HFFc6 (cell line): ENCODE measurements at places on chromosomes 3 and 15. TPM values are rescaled to one million over a fixed set of nuclear protein-coding genes. Genes with fewer than 3 reads are reported as not detected.

Gene FEZF2
- total RNA-seq = not detected in 3 replicates

Gene ALDH1L1
- not detected in 3 replicates for total RNA-seq

Gene C15orf62
- 0.12 to 0.14 TPM in 2 of 3 replicates, not detected in the other for total RNA-seq

Gene ARRDC4
- total RNA-seq = 23.7 to 57.9 TPM (median 47.5 TPM) in 3 replicates

Gene IL17RE
- total RNA-seq = 0.74 to 0.83 TPM (median 0.80 TPM) in 3 replicates

Gene FHIT
- 0.33 TPM in 1 of 3 replicates, not detected in the others for total RNA-seq

Gene AEN
- total RNA-seq = 66.1 to 71.1 TPM (median 67.2 TPM) in 3 replicates

Gene MYD88
- 22.6 to 29.1 TPM (median 27.6 TPM) in 3 replicates for total RNA-seq

Gene EIF2A
- 71.7 to 82.4 TPM (median 79.3 TPM) in 3 replicates for total RNA-seq

Gene CKMT1B
- total RNA-seq = not detected in 3 replicates

Gene ADCY5
- total RNA-seq = 0.12 to 0.48 TPM (median 0.27 TPM) in 3 replicates

Gene POC1A
- total RNA-seq = 13.1 to 20.8 TPM (median 19.9 TPM) in 3 replicates

Gene SCN11A
- not detected in 3 replicates for total RNA-seq

Gene MST1
- 4.0 to 7.5 TPM (median 7.3 TPM) in 3 replicates for total RNA-seq

Gene SQOR
- total RNA-seq = 25.4 to 40.0 TPM (median 28.0 TPM) in 3 replicates

Gene FBN1
- 584 to 746 TPM (median 732 TPM) in 3 replicates for total RNA-seq

Gene HIGD2B
- total RNA-seq = not detected in 3 replicates

Gene NTRK3
- total RNA-seq = 0.05 TPM in 1 of 3 replicates, not detected in the others

Gene TRH
- total RNA-seq = not detected in 2 replicates

Gene REC114
- not detected in 3 replicates for total RNA-seq

Gene STRC
- total RNA-seq = not detected in 3 replicates

Gene PXK
- 15.2 to 21.6 TPM (median 16.3 TPM) in 3 replicates for total RNA-seq

Gene LIPH
- total RNA-seq = 0.10 to 1.5 TPM (median 0.63 TPM) in 3 replicates

Gene ADAMTS7
- 0.39 to 0.65 TPM (median 0.56 TPM) in 3 replicates for total RNA-seq

Gene SPTBN5
- 0.30 to 0.36 TPM (median 0.33 TPM) in 3 replicates for total RNA-seq

Gene DALRD3
- 22.6 and 25.3 TPM in 2 replicates for total RNA-seq

Gene B3GNT5
- not detected in 3 replicates for total RNA-seq

Gene PSMD6
- total RNA-seq = 96.5 to 114 TPM (median 101 TPM) in 3 replicates

Gene ARL8B
- total RNA-seq = 51.5 to 55.3 TPM (median 51.8 TPM) in 3 replicates

Gene XCR1
- not detected in 2 replicates for total RNA-seq

Gene CFAP92
- total RNA-seq = not detected in 3 replicates

Gene KIAA1143
- total RNA-seq = 32.1 to 36.7 TPM (median 33.3 TPM) in 3 replicates

Gene U2SURP
- 53.8 to 70.1 TPM (median 66.9 TPM) in 3 replicates for total RNA-seq

Gene AP4E1
- 15.6 to 16.8 TPM (median 15.8 TPM) in 3 replicates for total RNA-seq

Gene CIB2
- total RNA-seq = 0.78 to 1.6 TPM (median 1.3 TPM) in 3 replicates

Gene PRSS50
- total RNA-seq = not detected in 3 replicates

Gene SLC6A20
- not detected in 2 replicates for total RNA-seq

Gene COMMD2
- 28.4 to 32.8 TPM (median 31.9 TPM) in 3 replicates for total RNA-seq

Gene SLC38A3
- 0.24 TPM in 1 of 3 replicates, not detected in the others for total RNA-seq

Gene CCDC13
- total RNA-seq = 0.17 TPM in 1 of 3 replicates, not detected in the others

Gene PRR20G
- not detected in 3 replicates for total RNA-seq

Gene SYNPR
- not detected in 3 replicates for total RNA-seq

Gene MOBP
- total RNA-seq = not detected in 3 replicates

Gene RARB
- 0.09 to 1.9 TPM in 2 of 3 replicates, not detected in the other for total RNA-seq

Gene PPARG
- 3.7 to 4.5 TPM (median 4.0 TPM) in 3 replicates for total RNA-seq

Gene SAMD7
- total RNA-seq = not detected in 3 replicates
